ENCODE measurements at places on chromosomes 2 and 18. TPM values are rescaled to one million over a fixed set of nuclear protein-coding genes. Genes with fewer than 3 reads are reported as not detected.

COLEC12 gene
- polyA plus RNA-seq, result 26.3 TPM

- peak; percentile 13 for DNase-seq
Observed at GRCh38 chr2:65918760-65919187, 486.4 kb upstream of the SPRED2 start.

GRCh38 chr2:27690052-27690451 lies 26.4 kb downstream of the SLC4A1AP start:
- DNase-seq, result no peak

DNA sequence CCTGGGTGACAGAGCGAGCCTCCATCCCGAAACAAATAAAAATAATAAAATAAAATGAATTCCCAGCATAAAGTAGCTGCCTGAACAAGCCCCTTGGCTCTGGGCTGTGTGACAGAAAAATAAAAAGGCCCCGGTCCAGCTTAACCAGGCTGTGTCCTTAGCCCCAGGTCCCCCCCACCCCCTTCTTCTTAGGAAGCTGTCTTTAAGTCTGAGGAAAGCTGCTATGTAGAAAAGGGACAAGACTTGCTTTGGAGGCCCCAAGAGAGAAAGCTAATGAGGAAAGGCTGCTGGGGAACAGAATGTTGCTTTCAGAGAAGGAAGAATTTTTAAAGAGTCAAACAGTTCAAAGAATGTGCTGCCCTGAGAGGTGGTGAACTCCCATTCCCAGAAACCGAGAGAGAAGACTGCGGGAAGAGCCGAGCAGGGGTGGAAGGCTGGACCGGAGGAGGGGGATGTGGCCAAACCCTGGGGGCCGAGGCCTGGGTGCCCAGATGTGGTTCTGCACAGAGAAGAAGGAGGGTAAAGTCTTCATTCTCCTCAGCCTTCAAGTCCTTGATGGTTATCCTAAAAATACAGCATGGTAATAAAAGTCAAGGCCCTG lies 61.9 kb downstream of the CENPO start:
- DNase-seq, result no peak

DNA sequence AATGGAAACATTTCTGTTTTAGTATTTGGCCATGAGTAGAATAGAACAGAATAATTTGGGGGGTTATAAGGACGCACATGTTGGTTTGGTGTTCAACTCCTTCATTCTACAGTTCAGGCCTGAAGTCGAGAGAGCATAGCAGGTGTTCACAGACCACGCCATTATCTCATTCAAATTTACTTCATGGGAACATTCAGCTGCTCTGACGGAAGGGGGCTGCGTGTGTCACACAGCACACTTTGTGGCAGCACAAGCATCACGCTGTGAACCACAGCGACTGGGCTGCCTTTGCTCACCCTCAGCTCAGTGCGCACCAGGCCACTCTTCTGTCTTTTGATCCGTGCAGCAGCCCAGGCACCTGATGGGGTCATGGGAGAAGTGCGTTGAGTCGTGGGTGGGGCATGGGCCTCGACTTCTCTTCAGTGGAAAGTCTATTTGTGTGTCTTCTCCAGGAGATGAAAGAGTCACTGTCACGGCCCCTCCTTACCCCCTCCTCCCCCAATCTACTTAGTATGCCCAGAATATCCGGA lies 348.6 kb upstream of the SALL3 start:
- DNase-seq, result no peak

DNA sequence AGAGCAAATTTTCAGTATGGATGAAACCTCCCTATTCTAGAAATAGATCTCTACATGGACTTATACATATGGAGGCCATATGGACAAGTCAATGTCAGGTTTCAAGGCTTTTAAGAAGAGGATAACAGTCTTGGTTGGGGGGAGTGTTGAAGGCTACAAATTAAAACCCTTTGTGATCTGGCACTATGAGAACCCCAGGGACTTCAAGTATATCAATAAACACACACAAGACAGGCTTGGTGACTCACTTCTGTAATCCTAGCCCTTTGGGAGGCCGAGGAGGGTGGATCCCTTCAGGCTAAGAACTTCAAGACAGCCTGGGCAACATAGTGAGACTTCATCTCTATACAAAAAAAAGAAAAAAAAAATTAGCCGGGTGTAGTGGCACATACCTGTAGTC lies 127.2 kb upstream of the SP5 start:
- DNase-seq, result no peak
